NCI-H1436 treated with DMSO at 0.1 percent for 48 hours (cell line): ENCODE measurements at places on chromosomes 16 and 17.
A peak's percentile ranks its signal among the peaks of the same experiment; 100 is the strongest.

GRCh38 chr16:69859105-69859989 lies 91.8 kb upstream of the CLEC18A start:
- no peak for DNase-seq

DNA sequence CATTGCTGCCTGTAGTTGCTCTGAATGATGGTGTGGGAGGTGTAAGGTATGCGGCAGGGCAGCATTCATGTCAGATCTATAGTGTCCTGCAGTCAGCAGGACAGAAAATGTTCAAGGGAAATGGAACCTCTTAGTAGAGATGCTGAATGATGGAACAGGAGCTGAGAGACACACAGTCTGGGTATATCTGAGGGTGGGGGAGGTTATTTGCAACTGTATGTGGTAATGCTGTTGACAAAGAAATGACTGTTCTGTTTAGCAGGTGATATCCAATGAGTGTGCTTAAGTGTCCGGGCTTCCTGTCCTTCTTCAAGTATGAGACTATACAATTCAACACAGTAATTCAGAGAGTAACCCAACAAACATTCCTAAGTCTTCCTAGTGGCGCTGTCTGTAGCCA lies 46.6 kb downstream of the STH start:
- no peak for DNase-seq

- DNase-seq: no peak
These were observed 37.9 kb downstream of the SIAH1 start for GRCh38 chr16:48347191-48347865.

GRCh38 chr16:49051576-49051975 lies 230.1 kb downstream of the CBLN1 start:
- DNase-seq: no peak

GRCh38 chr16:11994143-11995119 lies 17.9 kb downstream of the SNX29 start:
- no peak for DNase-seq

DNA sequence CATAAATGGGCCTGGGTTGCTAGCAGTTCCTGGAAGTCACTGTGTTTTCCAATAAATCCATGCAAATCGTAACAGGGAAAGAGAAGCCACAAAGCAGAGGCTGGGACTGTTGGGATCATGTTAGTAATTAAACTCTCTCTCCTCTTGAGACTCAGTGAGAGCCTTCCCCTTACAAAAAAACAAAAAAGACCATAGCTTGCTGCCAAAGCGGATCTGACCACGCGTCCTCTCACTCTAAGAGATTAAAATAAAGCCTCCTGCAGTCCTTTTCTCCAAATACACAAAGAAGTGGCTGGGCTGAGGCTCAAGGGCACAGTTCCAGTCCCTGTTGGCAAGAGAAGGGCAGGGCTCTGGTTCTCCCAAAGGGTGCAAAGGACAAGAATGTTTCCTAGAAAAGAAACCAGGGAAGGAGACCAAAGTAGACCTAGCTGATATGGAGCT lies 38.5 kb downstream of the PIGL start:
- DNase-seq: no peak

DNA sequence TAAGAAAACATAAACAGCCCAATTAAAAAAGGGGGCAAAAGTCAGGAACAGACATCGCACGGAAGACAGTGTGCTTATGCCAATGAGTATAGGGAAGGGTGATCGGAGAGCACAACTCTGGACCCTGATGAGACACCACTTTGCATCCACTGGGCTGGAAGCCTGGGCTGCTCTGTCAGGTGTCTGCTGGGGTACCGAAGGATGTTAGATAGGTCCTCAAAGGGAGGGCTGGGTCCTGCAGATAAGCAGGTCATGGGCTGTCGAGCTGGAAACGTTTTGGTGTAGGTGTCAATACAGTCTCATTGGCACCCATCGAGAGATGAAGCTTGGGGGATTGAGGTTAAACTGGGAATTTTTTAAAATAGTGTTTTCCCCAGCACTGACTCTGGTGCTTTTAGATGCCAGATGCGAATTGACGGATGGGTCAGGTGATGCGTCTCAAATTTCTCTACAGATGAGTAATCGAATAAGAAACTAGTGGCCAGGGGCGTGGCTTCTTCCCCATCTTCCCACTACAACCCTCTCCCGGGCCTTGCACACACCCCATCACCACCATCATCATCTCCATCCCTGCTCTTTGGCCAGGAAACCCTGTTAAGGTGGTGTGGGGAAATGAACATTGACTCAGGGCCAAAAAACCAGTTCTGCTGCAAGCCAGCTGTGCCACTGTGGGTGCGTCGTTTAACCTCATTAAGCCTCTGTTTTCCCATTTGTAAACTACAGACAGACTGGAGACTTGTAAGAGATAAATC lies 47.8 kb upstream of the IRF8 start:
- DNase-seq: no peak

DNA sequence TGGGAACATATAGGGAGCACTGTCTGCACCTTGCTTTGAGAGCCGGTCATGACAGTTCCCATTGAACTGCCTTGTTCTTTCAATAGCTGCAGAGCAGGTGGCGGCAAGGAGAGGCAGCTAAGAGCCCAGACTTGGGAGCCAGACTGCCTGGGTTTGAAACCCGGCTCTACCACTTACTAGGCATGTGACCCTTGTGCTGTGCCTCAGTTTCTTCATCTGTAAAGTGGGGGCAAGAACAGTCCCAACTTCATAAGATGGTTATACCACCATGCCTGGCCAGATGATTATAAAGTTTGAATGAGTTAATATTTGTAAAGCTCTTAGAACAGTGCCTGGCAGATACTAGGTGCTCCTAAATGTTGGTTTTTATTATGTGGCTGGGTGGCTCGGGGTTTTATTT lies 14.4 kb downstream of the ERBB2 start:
- no peak for DNase-seq

GRCh38 chr17:43439041-43439440 lies 40.2 kb downstream of the ARL4D start:
- DNase-seq: peak; percentile 82

DNA sequence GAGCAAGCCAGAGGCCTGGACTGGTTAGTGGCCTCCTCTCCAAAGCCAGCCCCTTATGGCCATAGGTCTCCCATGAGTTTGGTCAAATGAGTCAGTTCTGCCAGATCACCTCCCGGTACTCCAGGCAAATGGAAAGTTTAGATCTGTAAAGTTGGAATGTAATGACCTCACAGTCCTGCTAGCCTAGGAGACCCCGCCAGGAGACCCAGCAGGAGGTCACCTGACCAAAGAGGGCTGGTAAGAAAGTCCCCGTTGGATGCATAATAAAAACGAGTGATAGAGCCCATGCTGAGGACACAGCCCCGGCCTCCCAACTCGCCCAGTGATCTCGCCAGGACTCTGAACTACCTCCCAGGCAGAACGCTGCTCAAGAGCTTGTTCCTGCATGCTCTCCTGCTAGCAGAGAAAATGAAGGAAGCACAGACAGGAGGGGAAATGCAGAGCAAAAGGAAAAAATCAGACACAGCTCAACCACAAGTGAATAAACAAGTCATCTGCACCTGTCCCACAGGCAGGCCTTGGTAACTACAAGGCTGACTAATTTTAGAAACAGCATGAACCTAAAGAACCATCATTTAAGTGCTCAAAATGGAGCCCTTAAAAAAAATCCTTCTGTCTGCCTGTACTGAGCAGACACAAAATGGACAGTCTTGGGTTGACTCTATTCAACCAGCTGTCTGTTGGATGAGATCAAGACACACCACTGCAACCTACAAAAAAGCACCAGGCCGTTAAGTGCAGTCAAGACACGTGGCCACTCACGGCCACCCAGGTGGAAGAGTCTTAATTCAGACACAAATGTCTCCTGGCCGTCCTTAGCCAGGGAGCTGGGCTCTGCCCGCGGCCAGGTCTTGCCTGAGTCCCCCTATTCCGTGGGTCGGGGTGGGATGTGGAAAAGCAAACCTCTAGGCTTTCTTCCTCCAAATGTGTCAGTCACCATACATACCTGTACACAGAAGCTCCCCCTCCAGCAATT lies 9.2 kb downstream of the CDIP1 start:
- DNase-seq: no peak

- DNase-seq: no peak
These were observed 1.2 kb downstream of the CHST5 start for GRCh38 chr16:75534560-75535205.

DNA sequence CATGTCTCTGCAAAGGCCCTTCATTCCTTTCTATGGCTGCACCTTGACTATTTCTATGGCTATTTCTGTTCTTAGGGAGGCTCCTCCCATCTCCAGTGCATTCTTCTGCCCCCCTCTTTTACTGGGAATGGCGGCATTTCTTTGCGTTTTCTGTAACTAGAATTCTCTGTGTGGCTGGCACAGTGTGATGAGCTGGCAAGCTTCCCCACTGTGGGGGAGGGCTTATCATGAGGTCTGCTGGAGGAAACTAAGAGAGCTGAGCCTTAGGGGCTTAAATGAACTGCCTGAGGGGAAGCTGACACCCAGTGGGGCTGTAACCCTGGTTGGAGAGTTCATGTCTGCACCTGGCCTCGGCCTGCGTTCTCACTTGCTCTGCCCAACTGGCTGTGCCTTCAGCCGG lies 1.5 kb upstream of the CARD14 start:
- DNase-seq: no peak

DNA sequence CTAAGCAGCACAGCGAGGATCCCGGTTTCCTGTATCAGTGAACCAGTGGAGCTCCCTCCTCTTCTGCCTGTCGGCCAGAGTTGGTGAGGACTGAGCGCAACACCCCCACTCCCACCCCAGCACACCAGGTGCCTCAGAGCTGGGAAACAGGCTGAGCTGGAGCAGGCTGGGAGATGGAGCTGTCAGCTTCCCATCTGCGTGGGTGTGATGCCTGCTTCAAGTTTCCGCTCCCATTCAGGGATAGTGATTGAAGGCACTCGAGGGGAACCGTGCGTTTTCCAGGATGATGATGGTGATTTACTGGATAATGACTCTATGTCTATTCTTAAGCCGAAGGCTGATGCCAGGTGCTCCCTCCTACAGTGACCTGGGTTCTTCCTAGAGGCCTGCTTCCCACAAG lies 144.5 kb downstream of the TMEM132E start:
- DNase-seq: no peak

DNA sequence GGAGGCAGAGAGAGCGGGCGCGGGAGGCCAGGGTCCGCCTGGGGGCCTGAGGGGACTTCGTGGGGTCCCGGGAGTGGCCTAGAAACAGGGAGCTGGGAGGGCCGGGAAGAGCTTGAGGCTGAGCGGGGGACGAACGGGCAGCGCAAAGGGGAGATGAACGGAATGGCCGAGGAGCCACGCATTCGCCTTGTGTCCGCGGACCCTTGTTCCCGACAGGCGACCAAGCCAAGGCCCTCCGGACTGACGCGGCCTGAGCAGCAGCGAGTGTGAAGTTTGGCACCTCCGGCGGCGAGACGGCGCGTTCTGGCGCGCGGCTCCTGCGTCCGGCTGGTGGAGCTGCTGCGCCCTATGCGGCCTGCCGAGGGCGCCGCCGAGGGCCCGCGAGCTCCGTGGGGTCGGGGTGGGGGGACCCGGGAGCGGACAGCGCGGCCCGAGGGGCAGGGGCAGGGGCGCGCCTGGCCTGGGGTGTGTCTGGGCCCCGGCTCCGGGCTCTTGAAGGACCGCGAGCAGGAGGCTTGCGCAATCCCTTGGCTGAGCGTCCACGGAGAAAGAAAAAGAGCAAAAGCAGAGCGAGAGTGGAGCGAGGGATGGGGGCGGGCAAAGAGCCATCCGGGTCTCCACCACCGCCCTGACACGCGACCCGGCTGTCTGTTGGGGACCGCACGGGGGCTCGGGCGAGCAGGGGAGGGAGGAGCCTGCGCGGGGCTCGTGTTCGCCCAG lies 1.2 kb upstream of the CBX4 start:
- no peak for DNase-seq

GRCh38 chr17:2690165-2691068 lies 21.1 kb downstream of the CLUH start:
- no peak for DNase-seq

- DNase-seq: no peak
These were observed 603 bp downstream of the RGS11 start for GRCh38 chr16:275041-275641.

DNA sequence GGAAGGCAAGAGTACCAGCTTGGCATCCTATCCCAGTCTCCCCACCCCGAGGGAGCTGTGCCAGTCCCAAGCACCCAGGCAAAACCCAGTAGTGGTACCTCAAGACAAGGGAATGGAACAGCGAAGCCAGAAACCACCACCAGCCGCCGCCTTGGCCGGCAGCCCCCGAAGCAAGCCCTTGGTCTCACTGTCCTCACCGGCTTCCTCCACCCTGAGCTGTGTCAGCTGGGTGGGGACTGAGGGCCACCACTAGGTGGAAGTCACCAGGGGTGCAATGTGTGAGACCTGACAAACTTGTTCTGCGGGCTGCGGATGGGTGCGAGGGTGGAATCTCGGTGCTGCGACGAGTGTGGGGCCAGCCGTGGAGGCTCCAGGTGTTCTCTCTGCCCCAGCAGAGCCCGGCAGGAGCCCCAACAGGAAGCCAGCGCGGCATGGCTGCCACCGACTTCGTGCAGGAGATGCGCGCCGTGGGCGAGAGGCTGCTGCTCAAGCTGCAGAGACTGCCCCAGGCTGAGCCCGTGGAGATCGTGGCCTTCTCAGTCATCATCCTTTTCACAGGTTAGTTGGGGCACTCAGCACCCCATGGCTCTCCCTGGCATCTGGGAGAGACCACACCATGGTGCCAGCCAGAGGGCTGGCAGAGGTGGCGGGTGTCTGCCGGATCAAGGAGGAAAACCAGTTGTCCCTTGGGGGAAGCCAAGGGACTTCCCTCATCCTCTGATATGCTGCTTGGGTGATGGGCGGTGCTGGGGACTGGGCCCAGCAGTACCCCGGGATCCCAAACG lies 6.7 kb downstream of the SMIM5 start:
- no peak for DNase-seq
